Suppressor macrophage treated with lipopolysaccharide for 4 hours (primary cell): ENCODE measurements at places on chromosomes 2 and 18.

- DNase-seq: no peak
Measured at GRCh38 chr18:54960197-54960596, 936 bp upstream of the CCDC68 start.

GRCh38 chr2:197947219-197947757, 142.9 kb downstream of the PLCL1 start:
- no peak for DNase-seq

GRCh38 chr2:201402651-201403562, 45.8 kb upstream of the FLACC1 start:
- no peak for DNase-seq

- peak; percentile 50 for DNase-seq
Measured at GRCh38 chr2:55163274-55163721, 68.8 kb downstream of the CLHC1 start.

GRCh38 chr2:8534386-8534728, 147.5 kb upstream of the ID2 start:
- no peak for DNase-seq

GRCh38 chr2:71154798-71155197, 24.4 kb downstream of the MPHOSPH10 start:
- DNase-seq: no peak

GRCh38 chr2:225766431-225766830, 366.9 kb downstream of the NYAP2 start:
- DNase-seq: no peak

GRCh38 chr18:36547544-36547943, 250.0 kb downstream of the FHOD3 start:
- no peak for DNase-seq

- no peak for DNase-seq
Measured at GRCh38 chr2:142734231-142734630, 143.2 kb upstream of the KYNU start.
